ENCODE measurements at places on chromosomes 7 and 10. TPM values are rescaled to one million over a fixed set of nuclear protein-coding genes. Genes with fewer than 3 reads are reported as not detected.

MSMB gene
- not detected for total RNA-seq

- no peak for DNase-seq
Measured at GRCh38 chr7:104366390-104366789, 38.0 kb downstream of the LHFPL3 start.

EPDR1 gene
- 0.54 TPM for total RNA-seq

SLC26A4 gene
- total RNA-seq: 2.0 TPM

- DNase-seq: no peak
Measured at GRCh38 chr10:33102071-33102470, 144.0 kb upstream of the ITGB1 start.

SHOC2 gene
- total RNA-seq: 47.8 TPM

CCZ1 gene
- 119 TPM for total RNA-seq

DNA sequence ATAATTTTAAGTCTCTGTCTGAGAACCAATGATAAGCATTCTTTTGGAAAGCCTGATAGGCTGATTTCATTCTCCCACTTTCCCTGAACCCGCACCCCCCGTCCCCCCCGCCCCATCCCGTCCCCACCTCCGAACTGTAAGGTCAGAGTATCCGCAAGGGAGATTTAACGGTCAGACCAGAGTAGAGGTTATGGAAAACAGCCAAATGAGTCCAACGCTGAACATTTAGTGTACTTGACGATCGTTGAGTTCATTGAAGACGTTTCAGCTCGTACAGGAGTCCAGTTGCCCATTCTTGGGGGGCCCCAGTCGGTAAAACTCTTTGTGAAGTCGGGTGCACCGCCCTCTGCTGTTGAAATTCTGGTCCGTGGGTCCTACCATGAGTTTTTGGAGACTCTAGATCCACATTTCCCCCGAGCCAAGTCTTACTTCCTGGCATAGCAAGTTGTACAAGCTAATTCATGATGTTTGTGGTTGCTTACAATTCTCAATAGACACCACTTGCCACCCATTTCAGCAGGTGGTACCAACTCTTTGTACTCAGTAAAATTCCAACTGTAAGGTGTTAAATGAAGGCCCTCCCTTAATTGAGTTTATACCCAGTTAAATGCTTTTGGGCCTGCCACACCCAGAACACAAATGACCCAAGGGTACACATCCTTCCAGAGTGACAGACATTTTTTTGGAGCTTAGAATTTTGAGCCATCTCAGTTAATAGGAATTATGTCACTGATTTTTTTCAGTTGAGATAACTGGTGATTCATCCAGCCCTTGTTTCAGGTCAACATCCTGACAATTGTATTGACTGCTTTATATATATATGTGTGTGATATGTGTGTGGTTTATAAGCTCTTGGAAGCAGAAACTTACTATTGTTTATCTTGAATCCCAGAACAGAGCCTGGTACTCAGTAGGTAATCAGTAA is 1.2 kb downstream of the MARCHF5 start:
- peak; percentile 61 for DNase-seq

LIPN gene
- total RNA-seq: not detected

UNC5B gene
- not detected for total RNA-seq

- DNase-seq: no peak
Measured at GRCh38 chr10:123146894-123147634, 872 bp upstream of the HMX2 start.

DNA sequence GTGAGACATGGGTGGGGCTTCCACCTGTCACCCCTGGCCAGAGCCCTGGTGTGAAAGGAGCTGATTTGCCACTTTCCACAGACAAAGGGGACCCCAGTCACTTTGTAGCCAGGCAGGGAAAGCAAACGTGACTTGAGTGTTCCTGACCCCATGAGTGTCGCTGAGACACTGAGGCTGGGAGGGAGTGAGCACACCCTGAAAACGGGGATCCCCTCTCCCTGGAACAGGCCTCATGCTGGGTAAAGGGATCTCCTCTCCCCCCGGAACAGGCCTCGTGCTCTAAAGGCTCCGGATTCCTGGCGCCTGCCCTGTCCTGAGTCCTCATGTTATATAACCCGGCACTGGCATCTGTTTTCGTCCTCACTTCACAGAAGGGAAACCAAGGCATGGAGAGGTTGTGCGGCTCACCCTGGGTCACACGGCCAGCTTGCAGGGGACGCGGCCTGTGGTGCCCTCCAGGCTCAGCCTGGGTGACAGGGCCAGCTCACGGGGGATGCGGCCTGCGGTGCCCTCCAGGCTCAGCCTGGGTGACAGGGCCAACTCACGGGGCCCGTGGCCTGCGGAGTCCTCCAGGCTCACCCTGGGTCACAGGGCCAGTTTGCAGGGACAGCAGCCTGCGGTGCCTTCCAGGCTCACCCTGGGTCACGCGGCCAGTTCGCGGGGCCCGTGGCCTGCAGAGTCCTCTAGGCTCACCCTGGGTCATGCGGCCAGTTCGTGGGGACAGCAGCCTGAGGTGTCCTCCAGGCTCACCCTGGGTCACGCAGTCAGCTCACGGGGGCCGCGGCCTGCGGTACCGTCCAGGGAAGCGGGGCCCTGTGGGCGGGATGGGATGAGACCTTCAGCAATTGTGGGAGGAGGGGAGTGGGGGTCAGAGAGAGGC is 104.7 kb downstream of the PDGFA start:
- no peak for DNase-seq

GRCh38 chr7:4189131-4189570 is 492.9 kb upstream of the FOXK1 start:
- DNase-seq: no peak

DNA sequence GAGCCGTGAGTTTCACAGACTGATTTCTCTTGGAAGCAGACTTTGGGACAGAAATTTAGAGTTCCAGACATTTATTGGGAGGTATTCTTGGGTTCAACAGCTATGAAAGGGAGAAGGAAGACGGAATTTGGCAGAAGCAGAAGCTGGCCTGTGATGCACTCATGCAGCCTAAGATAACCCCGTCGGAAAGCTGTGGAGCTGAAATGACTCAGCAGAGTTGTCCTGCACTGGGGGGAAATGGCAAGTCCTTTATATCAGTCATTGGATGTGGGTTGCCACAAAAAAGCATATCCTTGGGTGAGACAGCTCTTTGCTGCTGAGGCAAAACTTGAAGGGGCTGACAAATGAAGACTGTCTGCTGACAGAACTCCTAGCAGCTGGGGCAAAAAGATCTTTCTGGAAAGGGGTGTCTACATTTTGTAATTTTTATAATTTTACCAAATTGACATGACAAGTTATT is 11.5 kb upstream of the MICU1 start:
- DNase-seq: peak; percentile 39

- no peak for DNase-seq
Measured at GRCh38 chr7:79298145-79298760, 155.2 kb downstream of the MAGI2 start.

- DNase-seq: no peak
Measured at GRCh38 chr10:101133489-101134298, 2.6 kb downstream of the TLX1 start.

- DNase-seq: no peak
Measured at GRCh38 chr10:23146258-23146657, 45.9 kb upstream of the PTF1A start.

VWA2 gene
- total RNA-seq: not detected

DNA sequence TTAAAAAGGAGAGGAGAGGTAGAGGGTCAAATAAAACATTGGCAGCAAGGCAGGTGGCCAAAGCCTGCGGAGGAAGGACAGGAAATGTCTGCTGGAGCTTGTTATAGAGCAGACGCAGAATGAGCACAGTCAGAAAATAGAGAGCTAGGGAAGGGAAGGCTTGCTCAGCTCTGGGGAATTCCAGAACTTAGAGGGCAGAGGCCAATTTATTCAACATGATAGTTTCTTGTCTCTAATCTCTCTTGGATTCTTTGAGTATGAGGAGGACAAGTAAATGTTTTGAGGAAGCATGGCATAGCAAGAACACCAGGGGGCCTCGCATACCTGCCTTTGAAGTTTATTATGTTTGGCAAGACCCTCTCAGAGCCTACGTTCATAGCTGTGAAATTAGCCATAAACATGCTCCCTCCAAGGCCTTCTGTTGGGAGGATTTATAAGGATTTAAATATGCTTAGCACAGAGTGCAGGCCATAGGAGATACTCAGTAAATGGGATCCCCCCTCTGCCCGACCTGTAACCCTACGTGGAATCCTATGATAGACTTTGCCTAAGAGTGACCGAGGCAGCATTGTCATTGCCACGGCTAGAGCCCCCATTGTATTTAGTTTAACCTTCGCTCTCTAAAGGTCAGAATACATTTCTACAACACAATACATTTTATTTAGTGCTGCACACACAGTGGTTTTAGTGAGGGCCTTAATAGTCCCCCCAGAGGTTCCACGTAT is 293.9 kb downstream of the CCDC3 start:
- peak; percentile 12 for DNase-seq

GRCh38 chr10:112907893-112908292 is 42.2 kb upstream of the TCF7L2 start:
- no peak for DNase-seq

DNA sequence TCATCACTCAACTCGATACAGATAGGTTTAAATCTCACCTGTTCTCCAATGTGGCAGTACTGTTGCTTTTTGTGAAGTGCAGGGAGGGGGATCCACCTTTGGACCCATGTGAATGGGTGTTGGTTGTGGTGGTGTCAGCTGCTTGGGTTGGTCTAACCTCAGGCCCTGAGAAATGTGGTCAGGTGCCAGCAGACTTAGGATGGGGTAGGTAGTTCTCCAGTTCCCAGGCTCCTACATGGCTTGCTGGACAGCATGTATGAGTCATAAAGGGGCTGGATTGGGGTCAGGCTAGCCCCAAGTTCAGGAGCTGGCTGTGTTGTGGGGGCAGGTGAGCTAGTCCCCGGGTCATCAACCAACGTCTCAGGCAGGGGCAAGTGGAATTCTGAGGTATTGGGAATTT is 472.6 kb upstream of the CNTNAP2 start:
- no peak for DNase-seq

WDR86 gene
- 0.29 TPM for total RNA-seq

DNA sequence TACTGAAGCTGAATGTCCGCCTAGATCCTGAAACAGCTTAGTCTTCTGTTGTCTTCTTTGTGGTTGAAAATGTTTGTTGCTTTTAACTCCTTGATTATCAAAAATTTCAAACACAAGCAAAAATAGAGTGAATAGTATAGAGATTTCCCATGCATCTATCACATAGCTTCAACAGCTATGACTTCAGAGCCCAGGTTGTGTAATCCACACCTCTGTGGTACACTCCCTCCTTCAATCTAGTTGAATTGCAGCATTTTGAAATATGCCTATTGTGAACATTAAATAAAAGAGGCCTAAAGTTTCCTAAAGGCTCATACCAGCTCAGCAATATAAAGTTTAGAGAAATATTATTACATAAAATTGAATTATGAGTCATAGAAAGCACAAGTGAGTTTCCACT is 204.7 kb upstream of the HDAC9 start:
- DNase-seq: no peak

DNA sequence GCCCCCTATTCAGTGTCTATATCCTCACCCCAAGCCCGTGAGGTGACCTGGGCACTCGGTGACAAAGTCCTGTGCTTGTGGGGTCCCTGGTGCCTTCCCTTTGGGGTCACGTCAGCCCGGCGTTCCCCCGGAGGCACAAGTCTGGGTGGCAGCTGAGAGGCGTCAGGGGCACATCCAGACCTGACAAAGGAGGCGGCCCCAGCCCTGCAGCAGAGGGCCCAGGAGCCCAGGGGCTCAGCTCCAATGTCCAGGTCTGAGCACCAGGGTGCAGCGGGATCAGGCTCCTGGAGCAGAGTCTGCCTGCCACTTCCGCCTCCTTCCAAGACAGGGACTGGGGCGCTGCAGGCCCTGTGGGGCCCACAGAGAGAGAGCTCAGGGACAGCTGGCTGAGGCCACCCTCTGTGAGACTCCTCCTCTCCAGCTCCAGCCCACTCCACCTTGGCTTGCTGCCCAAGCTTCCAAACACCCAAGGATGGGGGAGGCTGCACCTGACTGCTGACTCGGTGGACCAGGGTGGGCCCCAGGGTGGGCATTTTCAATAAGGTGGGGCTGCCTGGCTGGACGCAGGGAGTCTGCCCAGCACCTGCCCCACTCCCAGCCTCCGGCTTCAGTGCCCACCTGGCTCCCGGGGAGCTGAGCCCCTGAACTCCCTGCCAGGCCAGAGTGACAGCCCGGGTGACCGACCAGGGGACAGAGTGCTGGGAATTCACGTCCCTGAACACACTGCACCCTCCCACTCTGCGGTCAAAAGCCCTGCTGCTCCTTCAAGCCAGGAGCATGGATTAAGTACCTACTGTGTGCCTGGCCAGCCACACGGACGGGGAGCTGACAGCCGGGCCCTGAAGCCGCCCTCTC is 1.0 kb upstream of the KNDC1 start:
- DNase-seq: no peak

DNA sequence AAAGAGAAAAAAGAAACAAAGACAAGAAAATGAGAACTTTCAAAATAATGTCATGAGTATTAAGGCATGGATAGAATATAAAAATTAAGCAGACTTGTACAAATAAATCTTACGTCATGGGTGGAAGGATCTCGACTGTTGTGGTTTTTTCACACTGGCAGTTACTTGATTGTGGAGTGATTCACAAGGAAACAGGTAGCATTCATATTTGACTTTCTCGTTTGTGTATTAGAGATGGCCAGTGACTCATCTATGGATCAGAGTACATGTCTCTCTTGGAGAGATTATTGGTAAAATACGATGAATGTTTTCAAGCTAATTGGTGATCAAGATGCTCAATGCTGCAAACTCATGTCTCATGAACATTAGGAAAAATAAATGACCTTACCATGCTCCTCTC is 564.3 kb downstream of the GATA3 start:
- no peak for DNase-seq

GRCh38 chr7:154729056-154729455 is 273.9 kb downstream of the PAXIP1 start:
- no peak for DNase-seq

FAM221A gene
- 4.4 TPM for total RNA-seq

HSPA12A gene
- 0.08 TPM for total RNA-seq

DNA sequence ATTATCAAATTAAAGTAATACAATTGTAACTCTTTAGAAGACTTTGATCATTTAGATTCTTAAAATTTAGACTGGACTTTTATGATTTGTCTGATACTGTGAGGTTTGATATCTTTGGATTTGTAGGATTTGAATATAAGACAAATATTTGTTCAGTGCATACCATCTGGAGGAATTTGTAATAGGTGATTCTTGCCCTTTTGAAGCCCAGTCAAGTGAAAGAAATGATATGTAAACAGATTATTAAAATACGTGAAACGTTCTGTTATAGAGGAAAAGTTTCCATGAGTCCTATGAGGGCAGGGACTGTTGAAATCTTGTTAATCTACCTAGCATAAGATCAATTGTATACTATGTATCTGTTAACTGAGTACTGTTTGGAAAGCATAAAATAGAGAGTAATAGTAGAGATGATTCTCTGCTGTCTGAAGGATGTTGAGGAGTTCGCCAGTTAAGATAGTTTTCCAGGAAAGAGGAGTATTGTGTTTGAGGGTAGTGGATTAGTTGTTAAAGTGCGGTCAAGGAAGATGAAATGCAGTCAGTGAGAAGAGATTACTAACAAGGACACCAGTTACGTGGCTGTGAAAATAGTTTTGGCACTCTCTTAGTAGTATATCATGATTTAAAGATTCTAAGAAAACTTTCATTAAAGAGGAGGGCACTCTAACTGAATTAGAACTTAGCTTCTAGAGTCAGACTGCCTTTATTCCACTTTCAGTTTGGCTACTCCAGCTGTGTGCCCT is 14.4 kb downstream of the PDCD4 start:
- no peak for DNase-seq
